Gastrocnemius medialis (tissue), 4 donors: ENCODE measurements at places on chromosomes 2 and 18. TPM values are rescaled to one million over a fixed set of nuclear protein-coding genes. Genes with fewer than 3 reads are reported as not detected.

Gene OTOS
- not detected for total RNA-seq

Gene PFN4
- total RNA-seq: not detected

Gene IFIH1
- 0.97 TPM for total RNA-seq

Gene LIMS2
- 12.2 TPM for total RNA-seq

Gene MAPRE3
- 51.4 TPM for total RNA-seq

Gene CCDC148
- not detected for total RNA-seq

Gene CHRNG
- 3.5 TPM for total RNA-seq

Gene TWIST2
- total RNA-seq: 1.9 TPM

Gene FABP1
- 7.6 TPM for total RNA-seq

Gene TUBA3D
- total RNA-seq: not detected

Gene FBLN7
- total RNA-seq: 0.49 TPM

Gene CFC1
- total RNA-seq: not detected
